ENCODE measurements at places on chromosomes 4 and X.

GRCh38 chr4:184882276-184882675, 56.5 kb upstream of the ACSL1 start:
- DNase-seq: no peak

DNA sequence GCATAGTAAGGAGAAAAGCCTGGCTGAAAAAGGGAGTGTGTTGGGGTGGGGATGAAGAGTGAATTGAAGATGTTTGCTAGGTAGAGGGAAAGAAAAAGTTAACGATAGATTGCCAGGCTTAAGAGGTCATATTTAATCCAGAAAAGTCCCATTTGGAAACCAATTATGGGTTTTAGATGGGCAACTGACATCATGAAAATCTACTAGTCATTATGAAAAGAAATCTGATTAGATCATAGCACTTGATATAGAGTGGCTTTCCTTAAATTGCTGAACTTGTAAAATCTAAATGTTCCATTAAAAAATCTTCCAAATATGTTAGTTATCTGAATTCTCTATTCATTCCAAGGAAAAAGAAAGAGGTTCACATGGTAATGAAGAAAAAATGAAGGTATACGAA, 37.5 kb upstream of the IL21 start:
- no peak for DNase-seq

GRCh38 chrX:6660567-6661264, 125.8 kb upstream of the VCX3A start:
- no peak for DNase-seq

GRCh38 chr4:149972407-149972806, 105.8 kb upstream of the DCLK2 start:
- DNase-seq: no peak

- DNase-seq: no peak
Measured at GRCh38 chr4:20151436-20151835, 100.3 kb upstream of the SLIT2 start.

DNA sequence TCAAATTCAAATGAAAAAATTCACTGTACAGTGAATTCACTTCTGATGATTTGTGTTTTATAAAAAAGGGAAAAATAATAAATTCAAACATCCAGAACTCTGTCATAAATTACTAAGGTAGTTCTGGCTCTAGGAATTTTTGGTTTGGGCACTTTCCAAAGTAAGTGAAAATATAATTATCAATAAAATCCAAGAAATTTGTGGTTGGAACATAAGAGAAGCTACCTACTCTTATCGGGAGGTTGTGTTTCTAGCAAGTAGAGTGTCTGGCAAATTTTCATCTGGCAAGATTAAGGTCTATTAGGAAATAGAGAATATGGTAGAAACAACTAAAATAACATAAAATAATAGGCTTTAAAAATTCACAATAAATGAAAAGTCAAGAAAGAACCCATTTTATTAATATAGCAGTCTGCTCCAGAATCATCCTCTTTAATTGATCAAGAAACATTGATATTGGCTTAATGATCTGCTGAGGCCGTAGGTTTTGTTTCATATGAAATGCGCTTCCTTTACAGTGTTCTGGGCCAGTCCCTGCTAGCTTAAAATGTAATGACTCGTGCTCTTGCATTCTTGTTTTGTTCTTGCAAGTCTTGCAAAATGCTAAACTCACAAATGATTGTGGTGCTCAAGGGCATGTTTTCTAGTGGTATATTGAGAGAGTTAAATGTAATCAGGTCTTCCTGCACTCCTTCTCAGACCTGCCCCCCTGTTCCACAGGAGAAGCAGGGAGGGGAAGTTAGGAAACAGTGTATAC, 331.4 kb downstream of the RAPGEF2 start:
- peak; percentile 50 for DNase-seq

GRCh38 chrX:31440546-31440945, 368.7 kb upstream of the FTHL17 start:
- no peak for DNase-seq

- DNase-seq: no peak
Measured at GRCh38 chr4:147039976-147040575, 94.4 kb upstream of the TTC29 start.

DNA sequence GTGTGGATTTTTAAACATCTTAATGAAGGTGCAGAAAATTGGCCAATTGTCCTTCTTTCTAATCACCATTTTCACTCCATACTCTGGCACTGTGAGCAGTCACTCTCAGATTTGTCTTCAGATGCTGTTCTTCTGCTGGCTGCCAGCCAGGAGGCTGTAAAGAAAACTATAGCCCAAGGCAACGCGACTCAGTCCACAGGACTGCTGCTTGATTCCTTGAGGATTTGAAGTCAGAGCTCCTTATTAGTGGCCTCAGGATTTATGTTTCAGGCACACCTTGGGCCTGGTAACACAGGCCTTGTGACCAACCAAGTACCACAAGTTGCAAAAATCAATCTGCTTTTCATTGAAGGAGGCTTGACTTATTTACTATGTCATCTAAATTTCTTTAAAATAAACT, 342.6 kb downstream of the GPM6A start:
- no peak for DNase-seq

- DNase-seq: no peak
Measured at GRCh38 chrX:13177921-13178566, 133.6 kb upstream of the FAM9C start.

DNA sequence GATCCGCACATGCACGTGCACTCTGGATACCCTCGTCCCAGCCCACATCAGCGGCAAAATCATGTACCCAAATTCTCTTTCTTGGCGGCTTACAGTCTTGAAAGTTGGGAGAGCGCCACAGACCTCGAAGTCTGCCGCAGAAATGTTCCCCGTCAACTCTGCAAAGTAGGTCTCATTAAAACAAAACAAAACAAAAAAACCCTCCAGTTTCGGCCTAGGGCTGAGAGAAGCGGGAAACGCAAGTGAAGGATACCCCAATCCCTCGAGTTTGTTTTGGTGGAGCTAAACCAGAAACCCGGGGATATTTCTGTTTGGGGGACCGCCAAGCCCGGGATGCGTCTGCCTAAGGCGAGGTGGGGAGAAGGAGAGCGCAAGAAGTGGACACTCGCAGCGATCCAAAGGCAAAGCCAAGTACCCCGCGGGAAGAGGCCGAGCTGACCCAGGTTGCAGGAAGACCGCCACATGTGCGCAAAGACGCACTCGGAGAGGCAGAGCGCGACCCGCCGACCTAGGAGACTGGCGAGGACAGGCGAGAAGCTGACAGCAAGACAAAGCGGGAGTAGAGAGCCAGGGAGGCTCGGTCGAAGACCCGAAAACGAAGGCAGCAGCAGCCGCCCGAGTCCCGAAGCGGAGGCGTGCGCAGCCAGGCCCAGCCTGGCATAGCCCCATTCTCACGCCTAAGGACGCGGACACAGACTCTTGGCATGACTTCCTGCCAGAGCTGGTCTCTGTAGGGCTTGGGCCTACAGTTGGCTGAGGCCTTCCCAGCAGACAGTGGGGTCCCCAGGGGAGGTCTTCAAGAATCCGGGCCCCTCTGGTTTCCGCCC, 49.6 kb upstream of the BCOR start:
- DNase-seq: no peak

DNA sequence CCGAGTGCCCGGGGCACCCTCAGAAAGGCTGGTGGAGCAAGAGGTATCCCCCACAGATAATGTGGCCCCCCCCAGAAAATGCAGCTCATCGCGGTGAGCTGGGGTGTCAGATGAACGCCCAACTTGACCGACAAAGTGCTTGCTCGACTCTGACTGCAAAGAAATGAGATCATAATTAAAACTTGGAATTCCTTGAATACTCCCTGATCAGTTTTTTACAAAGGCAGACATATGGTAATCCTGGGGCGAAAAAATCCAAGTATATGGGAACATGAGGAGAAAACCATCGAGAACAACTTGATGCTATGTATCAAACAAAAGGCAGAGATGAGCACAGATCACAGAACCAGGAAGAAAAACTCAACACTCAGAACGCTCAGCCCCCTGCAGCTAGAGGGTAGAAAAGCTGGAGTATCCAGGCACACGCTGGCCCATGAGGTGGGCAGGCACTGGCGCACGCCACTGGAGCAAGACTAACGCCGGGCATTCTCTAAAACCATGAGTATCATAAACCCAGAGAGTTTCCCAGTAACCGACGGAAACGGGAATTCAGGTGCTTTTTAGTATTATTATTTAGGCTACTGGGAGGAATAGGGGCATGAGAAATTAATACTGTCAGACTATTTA, 127.3 kb downstream of the AFAP1 start:
- no peak for DNase-seq

DNA sequence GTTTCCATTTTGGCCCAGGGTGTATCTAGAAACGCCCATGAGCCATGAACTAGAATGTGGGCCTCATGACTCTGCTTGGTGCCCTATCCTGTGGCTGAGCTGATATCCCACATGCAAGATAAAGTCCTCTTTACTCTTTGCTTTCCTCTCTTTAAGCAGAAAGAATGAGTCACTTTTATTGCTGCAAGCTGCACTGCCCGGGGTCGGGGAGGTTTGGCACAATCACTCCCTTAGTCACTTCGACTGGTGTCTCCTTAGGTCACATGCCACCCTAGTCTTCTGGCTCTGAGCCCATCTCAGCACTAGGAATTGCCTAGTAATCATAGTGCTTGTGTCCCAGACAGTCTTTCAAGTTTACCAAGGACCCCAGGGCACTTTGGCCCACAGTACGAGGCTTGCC, 75.1 kb upstream of the CXorf66 start:
- DNase-seq: no peak
